ENCODE measurements at places on chromosomes 1 and 21.

GRCh38 chr1:30572192-30572591 is 151.2 kb downstream of the MATN1 start:
- DNase-seq, result no peak

DNA sequence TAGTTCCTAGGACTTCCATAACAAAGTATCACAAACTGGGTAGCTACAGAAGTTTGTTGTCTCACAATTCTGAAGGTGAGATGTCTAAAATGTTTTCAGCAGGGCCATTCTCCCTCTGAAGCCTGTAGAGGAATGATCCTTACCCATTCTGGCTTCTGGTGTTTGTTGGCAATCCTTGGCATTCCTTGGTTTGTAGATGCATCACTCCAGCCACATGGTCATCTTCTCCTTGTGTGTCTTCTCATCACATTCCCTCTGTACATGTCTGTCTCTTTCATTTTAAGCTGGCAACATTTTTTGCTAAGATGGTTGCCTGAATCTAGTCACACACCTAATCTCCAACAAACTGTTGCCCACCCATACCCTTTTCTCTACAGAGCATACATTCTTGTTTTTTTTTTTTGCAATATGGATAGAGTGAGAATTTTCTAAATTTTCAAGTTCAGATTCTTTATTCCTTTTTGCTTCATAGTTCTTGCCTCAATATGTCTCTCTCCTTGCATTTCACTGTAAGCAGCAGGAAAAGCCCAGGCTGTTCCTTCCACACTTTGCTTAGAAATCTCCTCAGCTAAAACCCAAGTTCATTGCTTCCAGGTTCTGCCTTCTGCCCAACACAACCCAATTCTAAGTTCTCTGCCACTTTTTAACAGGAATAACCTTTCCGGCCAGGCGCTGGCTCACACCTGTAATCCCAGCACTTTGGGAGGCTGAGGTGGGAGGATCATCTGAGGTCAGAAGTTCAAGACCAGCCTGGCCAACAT is 18.3 kb downstream of the ZBED6 start:
- DNase-seq, result no peak

GRCh38 chr1:109396871-109397580 is 692 bp downstream of the SORT1 start:
- no peak for DNase-seq

GRCh38 chr1:21924503-21925005 is 12.6 kb downstream of the HSPG2 start:
- no peak for DNase-seq

GRCh38 chr1:207032528-207033017 is at the start of gene C1orf116:
C1orf116 (minus strand) TSS chr1:207032756; CDS start chr1:207027598, 5,158 bp downstream.
- no peak for DNase-seq

DNA sequence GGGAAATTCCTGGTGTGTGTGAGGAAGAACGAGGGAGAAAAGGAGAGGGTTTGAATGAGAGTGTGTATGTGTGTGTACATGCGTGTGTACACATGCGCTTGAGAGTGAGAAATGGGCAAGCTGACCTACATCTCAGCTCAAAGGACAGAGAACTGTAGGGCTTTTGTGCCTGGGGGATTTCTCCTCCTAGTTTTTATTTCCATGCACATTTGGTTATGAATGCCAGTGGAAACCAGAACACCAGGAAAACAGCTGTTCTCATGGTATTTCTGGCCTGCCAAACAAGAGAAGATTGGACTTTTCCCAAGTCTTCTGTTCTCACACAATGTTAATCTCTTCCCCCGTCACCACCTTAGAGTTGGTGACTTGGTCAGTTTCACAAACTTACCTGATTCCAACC is 45.2 kb downstream of the SLC44A3 start:
- no peak for DNase-seq

DNA sequence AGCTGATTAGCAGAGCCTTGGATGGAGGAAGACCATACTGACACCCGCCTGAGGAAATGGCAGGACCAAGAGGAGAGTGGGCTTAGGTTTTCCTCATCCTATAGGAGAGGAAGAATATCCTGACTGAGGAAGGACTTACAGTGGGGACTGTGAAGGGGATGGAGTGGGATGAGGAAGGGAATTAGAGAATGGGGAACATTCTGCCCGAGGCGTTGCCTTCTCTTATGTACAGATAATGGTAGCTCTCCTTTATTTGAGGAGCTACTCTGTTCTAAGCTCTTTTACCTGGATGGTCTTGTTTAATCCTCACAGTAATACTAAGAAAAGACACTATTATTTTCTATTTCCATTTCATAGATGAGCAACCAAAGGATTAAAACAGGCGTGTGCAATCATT is 56.0 kb downstream of the OLFML3 start:
- DNase-seq, result no peak

GRCh38 chr21:32136546-32136945 is 142.3 kb downstream of the MIS18A start:
- no peak for DNase-seq

- no peak for DNase-seq
Observed at GRCh38 chr1:224671076-224671475, 55.0 kb downstream of the CNIH3 start.

GRCh38 chr1:54227091-54227602 is 27.2 kb downstream of the MRPL37 start:
- no peak for DNase-seq

DNA sequence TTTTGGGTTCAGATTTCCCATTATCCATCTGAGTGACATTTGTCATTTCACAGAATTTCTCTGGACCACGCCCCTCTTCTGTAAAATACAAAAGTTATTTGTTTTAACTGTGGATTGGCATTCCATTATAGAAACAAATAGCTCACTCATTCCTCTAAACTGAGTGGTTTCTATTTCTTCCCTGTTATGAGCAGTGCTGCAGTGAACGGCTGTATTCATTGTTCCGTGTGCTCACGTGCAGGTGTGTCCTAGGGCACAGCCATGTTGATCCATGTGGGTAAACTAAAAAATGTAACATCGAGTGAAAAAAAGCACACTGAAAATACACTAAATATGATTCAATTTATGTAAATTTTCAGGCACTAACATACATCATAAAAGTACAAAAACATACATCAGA is 27.0 kb upstream of the IL12RB2 start:
- DNase-seq, result no peak

- DNase-seq, result no peak
Observed at GRCh38 chr1:31428436-31429221, 15.6 kb downstream of the SERINC2 start.

- DNase-seq, result no peak
Observed at GRCh38 chr1:110615548-110616130, 9.5 kb upstream of the KCNA2 start.

GRCh38 chr1:206784471-206784903 is 12.2 kb upstream of the IL10 start:
- DNase-seq, result no peak

GRCh38 chr1:52439976-52440375 is 35.6 kb downstream of the PRPF38A start:
- DNase-seq, result no peak

DNA sequence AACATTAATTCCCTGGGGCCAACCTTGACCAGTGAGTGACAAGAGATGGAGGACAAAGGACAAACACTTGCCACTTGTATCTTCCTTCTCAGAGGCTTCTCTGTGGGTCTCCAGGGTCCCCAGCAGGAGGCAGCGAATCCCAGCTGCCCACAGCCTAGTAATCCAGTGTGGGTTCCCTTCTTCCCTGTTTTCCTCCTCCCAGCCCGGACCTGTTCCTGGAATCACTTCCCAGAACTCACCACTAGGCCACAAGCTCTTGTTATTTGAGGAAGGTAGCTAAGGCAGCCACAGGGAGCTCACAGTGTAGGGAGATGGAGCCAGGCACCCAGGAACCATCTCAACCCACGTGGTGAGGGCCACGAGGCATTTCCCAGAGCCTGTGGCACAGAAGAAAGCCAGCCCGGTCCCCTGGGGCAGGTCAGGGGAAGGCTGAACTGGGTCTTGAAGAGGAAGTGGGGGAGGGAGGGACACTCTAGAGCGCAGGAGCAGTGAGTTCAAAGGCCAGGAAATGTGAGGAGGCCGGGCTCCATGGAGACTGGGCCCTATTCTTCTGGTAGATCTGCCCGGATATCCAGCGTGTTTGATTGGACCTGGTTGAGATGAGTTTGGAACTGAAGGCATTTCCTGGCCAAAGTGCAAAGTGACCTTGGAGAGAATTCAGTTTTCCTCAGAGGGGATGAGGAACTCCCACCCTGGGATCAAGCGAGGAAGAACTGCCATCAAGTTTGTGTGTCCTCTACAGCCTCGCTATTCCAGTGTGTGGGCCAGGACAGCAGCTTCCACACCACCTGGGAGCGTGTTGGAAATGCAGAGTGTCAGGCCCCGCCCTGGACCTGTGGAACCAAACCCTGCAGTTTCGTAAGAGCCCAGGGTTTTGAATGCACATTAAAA is 20.3 kb upstream of the C2CD2 start:
- no peak for DNase-seq

DNA sequence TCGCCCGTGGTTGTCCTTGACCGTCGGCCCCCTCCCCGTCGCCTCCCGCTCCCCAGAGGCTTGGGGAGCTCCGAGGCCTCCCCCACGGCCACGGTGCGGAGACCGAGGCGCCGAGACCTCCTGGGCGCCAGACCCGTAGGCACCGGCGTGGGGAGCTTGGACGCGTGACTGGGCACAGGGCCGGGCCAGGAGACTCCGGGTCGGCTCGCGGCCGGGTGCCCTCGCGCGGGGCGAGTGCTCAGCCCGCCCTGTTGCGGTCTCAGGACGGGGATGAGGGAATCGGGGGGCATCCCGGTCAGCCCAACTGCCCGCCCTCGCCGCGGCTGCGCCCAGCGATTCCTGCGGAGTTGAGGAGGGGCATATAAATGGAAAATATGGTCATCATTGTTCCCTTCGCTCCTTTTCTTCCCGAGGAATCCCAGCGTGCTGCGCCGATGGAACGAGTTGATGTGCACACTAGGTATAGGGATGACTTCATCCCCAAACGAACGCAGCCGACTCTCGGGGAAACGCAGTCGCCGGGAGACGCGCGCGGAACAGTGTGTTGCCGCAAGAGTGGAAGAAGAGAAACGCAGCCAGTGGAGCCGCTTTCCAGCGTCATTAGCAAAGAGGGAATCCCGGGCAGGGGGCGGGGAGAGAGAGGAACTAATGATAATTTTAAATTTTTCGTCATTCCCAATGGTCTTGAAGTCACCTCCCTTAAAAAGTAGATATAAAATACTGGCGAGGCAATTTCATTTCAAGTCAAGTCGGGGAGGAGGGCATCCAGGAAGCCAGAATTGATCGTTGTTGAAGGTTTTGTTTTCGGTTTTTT is 747 bp upstream of the ENAH start:
- DNase-seq, result no peak

GRCh38 chr1:179888071-179888470 is 6.0 kb downstream of the TOR1AIP1 start:
- no peak for DNase-seq

DNA sequence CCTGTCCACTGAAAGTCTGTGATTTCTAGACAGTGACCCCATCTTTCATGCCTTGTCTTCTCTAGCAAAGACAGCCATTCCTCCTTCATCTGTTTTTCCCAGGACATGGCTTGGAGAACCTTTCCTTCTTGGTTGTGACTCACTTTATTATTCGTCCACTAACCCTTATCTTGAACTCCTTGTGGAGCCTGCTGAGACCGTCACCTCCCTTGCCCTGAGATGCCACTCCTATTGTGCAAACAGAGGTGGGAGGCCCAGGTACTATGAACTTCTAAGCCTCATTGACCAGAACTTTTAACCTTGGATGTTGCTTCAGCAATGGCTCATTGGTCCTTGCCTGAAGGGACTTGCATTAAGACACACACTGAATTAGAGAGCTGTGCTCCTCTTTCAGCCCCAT is 117.5 kb downstream of the FOXD2 start:
- DNase-seq, result no peak

DNA sequence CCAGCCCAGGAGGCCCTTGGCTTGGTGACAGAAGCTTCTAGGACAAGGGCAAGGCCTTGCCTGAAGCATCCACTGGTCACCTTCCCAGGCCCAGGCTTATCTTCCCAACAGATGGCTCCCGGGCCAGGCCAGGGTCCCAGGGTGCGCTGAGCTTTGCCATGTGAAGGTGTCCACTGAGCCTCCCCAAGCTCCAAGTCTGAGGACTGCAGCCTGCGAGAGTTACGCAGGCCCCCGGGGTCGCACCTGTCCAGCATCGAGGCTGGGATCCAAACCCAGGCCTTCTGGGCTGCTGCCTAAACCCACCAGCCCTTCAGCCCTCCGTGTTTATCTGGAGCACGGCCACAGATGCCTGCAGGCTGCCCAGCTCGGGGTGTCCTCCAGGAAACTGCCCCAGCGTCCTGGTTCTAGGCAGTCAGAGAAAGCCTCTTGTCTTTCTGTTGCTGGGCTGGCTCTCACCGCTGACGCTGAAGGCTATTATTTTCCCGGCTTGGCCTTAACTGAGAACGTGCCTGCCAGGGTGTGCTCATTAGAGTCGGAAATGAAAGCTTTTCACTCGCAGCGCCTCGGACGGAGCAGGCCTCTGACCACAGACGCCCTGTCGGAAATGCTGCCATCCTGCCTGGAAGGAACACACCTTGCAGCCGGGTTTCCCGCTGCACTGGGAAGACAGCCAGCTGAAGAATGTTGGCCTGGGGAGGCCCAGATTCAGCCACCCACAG is 71.4 kb downstream of the MEGF6 start:
- no peak for DNase-seq

DNA sequence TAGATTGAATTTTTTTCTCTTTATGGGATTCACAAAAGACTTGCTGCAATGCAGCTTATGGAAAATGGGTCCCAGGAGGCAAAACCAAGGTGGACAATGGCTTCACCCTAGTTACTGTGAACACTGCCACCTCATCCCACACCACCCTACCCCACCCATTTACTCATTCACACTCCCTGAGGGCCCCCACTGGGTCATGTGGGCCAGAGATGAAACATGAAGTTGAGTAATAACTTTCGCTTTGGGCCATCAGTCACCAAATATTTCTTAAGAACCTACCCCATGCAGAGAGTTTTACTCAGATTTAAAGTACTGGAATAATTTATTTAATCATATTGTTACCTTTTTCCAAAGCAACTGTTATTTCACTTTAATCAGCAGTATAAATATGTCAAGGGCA is 191.8 kb downstream of the TPR start:
- no peak for DNase-seq

DNA sequence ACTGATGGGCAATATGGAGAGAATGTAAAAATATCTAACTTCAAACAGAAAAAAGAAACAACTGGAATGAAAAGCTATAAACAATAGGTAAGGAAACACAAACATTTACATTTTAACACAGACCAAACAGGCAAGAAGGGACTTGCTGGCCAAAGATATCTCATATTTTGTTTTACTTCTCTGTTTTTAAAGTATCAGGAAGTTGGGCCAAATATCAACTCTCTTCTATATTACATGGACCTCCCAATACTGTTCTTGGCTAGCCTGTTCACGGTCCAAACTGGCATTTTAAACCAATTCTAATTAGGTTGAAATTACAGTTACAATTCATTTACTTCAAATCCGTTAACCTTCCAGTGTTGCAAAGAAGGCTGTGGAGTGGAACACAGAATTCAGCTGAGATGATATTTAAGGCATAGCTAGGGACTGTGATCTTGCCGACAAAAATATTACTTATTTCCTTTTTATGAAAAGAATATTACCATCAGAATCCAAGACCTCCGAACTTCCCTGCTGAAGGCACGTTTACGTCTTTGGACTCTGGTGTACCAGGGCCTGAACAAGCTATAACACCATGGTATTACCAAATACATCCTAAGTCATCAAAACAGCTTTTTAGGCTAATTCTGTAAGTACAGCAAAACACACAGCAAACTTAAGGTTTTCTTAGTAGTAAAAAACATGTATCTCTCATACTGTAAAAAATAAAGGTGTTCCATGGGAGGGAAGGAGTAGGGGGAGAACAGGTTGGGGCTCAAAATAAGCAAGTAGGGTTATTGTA is 165.4 kb downstream of the RUNX1 start:
- no peak for DNase-seq

Measured in cortex of kidney (tissue), 1 donor.